DMS79 treated with DMSO at 0.1 percent for 48 hours (cell line): ENCODE measurements at places on chromosomes 5 and 9.
A peak's percentile ranks its signal among the peaks of the same experiment; 100 is the strongest.

GRCh38 chr5:110055302-110055701, 365.6 kb downstream of the MAN2A1 start:
- peak; percentile 46 for DNase-seq

DNA sequence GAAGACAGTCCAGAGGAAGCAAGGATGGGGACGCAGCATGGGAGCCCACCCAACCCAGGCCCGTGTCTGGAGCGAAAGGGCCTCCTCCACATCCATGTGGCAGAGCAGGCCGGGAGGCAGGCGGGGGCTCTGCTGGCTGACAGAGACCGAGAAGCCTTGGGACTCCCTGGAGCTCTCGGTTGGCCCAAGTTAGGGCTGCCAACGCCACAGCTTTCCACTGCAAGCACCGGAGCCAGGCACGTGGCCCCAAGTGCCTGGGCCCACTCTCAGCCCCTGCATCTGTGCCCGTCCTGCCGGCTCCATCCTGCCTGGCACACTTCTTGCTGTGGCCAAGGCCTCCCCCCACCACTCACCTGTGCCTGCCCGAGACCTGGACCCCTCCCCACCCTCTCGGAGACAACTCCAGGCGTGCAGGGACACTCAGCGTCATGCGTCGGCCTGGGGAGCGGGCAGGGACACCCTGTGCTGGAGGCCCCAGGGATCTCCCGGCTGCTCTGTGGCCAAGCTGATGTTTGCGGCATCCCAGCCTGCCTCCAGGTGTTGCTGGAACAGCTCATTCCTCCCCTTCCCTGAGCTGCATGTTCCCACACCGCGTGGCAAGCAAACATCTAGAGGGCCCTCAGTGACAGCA, 31.5 kb downstream of the SLC6A3 start:
- no peak for DNase-seq

DNA sequence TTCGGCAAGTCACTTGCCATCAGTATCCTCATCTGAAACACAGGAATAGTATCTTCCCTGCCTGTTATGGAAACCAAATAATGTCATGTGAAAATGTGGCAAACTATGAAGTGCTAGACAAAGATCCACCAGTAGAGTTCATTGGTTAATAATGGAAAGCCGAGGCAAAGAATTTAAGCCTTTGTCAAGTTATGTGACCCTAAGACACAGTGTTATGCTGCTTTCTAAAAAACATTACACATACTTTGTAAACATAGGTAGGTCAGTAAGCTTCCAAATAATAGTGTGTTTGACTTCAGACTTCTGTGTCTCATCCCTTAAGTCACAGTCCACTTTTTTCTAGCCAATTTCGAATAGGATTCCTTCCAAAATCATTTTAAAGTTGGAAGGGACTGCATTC, 6.0 kb downstream of the PTAR1 start:
- no peak for DNase-seq

DNA sequence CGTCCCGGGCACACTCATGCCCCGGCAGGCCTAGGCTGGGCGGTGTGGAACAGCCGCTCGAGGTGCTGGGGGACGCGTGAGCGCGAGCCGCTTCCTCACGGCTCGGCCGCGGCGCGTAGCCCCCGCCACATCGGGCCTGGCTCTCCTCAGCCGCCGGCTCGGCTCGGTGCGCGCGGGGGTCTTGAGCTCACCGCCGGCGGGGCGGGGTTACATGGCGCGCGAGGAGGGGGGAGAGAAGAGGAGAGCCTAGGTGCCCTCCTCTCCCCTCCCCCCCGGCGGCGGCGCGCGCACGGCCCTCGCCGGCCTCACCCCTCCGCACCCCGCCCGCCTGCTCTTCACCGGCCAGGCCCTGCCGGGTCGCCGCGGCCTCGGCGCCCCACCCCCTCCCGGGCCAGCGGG, 7.7 kb downstream of the RANBP6 start:
- DNase-seq: peak; percentile 58
